CD4-positive, CD25-positive, alpha-beta regulatory T cell (primary cell): ENCODE measurements at places on chromosomes 5 and 9.

GRCh38 chr5:41157272-41157894 is 55.9 kb downstream of the C6 start:
- no peaks in the 10 kb centered on the region for H3K27me3 ChIP-seq
- H3K27ac ChIP-seq: no peak overlapping the region
- no peaks in the 10 kb centered on the region for H3K36me3 ChIP-seq
- no peak for DNase-seq
- H3K4me1 ChIP-seq: no peaks in the 10 kb centered on the region

GRCh38 chr5:57745700-57746651 is 263.4 kb upstream of the ACTBL2 start:
- DNase-seq: no peak
- no peaks in the 10 kb centered on the region for H3K4me1 ChIP-seq
- no peaks in the 10 kb centered on the region for H3K36me3 ChIP-seq
- no peak overlapping the region for H3K4me3 ChIP-seq

DNA sequence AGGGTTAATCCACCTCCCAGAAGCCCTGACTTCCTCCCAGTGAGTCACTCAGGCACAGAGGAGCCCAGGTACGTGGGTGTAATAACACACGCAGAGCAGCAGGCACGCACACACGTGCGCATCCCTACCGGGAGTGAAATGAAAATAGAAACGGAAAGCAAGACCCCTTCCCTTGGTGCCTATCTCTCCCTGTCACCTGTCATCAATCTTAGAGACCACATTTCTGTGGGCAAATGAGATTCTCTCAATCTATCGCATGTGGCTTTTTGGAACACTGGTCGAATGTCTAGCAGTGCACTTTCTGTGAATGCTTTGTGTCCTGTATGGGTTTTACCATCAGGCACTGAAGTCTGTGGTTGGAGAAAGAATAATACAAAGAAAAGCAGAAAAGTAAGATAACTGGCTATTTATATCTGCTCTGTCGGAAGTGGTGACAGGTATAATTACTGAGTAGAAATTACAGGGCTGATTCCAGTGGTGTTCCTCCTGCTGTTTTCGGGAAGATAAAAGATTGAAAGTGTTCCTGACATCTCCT is 137.7 kb upstream of the GRIA1 start:
- H3K4me3 ChIP-seq: peak overlapping the region; percentile 31
- H3K36me3 ChIP-seq: no peaks in the 10 kb centered on the region
- DNase-seq: peak; percentile 30
- H3K27me3 ChIP-seq: no peaks in the 10 kb centered on the region
- H3K27ac ChIP-seq: no peak overlapping the region

GRCh38 chr9:13396418-13396817 is 116.9 kb upstream of the MPDZ start:
- H3K4me1 ChIP-seq: no peaks in the 10 kb centered on the region
- H3K27me3 ChIP-seq: no peaks in the 10 kb centered on the region
- no peak overlapping the region for H3K4me3 ChIP-seq
- H3K36me3 ChIP-seq: no peaks in the 10 kb centered on the region

DNA sequence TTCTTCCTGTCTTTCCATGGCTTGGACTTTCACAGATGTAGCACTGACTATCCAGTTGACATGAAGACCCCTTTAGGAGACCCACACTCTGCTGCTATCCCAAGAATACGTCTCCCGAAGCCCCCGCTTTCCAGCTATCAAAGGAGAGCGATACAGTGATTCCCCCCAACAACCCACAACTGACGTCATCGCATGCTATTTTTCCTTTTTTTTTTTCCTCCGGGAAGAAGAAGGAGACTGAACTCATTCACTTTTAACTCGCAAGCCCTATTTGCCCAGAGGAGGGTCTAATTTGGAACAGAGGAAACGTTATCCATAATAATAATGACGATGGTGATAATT is 2.1 kb downstream of the PAPPA start:
- H3K4me3 ChIP-seq: no peak overlapping the region
- no peak overlapping the region for H3K27ac ChIP-seq
- peaks cover 32% of the 10 kb centered on the region for H3K27me3 ChIP-seq
- DNase-seq: no peak
- H3K36me3 ChIP-seq: no peaks in the 10 kb centered on the region
- H3K4me1 ChIP-seq: no peaks in the 10 kb centered on the region

- H3K36me3 ChIP-seq: peaks cover 64% of the 10 kb centered on the region
- peak overlapping the region; percentile 60 for H3K27ac ChIP-seq
- H3K4me1 ChIP-seq: peaks cover 43% of the 10 kb centered on the region
- DNase-seq: peak; percentile 65
Observed at GRCh38 chr5:172106511-172107356, 81.3 kb downstream of the STK10 start.

- H3K4me1 ChIP-seq: no peaks in the 10 kb centered on the region
- no peak for DNase-seq
- H3K27ac ChIP-seq: no peak overlapping the region
- H3K4me3 ChIP-seq: no peak overlapping the region
- H3K36me3 ChIP-seq: no peaks in the 10 kb centered on the region
- no peaks in the 10 kb centered on the region for H3K27me3 ChIP-seq
Observed at GRCh38 chr5:29930316-29930715, 1263.2 kb upstream of the CDH6 start.

DNA sequence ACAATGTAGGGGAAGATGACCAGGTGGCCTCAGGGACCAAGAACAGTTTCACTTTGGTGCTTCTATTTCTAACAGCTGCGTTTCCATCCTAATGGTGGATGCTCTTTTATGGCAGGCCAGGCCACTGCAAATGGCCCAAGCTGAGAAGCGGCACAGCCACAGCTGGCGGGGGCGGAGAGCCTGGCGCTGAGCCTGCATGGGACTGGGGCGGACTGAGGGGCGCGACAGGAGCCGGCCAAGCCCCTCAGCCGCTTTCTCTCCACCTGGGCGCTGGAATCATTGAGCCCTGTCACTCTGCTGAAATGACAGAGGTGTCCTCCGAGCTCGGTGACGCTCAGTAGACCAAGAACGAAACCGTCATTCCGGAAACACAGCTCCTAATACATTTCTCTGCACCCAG is 317.3 kb upstream of the PDE4D start:
- no peaks in the 10 kb centered on the region for H3K4me1 ChIP-seq
- DNase-seq: no peak

DNA sequence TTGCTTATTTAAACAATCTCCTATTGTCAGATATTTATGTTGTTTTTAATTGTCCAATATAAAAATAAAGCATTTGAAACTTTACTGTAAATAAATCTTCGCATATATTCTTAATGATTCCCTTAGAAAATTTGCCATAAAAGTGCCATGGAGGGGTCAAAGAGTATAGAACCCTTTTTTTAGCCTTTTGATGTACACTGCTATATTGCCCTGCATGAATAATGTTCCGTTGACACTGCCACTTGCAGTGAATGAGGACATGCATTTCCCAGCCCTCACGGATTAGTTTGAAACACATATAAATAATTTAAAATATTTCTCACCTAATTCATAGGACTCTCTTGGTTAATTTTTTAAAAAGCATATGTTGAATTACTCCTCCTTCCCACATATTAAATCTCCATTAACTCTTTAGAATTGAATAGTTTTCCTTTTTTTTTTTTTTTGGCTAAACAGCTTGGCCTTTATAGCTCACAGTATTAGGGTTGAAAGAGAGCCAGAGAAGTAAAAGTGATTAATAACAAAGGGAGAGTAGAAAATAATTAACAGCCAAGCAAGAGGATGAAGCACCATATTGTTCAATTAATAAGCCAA is 129.8 kb upstream of the SGCD start:
- H3K4me1 ChIP-seq: no peaks in the 10 kb centered on the region
- H3K4me3 ChIP-seq: no peak overlapping the region
- no peak for DNase-seq
- no peaks in the 10 kb centered on the region for H3K27me3 ChIP-seq

DNA sequence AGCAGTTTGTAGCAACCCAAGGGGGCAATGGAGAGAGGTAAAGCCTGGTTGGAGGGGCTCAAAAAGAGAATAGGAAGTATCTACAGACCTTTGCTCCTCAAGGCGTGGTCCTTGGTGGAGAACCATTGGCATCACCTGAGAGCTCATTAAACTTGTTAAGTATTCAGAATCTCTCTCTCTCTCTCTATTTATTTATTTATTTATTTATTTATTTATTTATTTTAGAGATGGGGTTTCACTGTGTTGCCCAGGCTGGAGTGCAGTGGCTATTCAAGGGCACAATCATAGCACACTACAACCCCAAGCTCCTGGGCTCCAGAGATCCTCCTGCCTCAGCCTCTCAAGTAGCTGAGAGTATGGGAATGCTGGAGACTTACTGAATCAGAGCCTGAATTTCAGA is 193.1 kb upstream of the ADCY2 start:
- no peak for DNase-seq
- H3K27me3 ChIP-seq: no peaks in the 10 kb centered on the region
- no peaks in the 10 kb centered on the region for H3K36me3 ChIP-seq
- H3K4me1 ChIP-seq: no peaks in the 10 kb centered on the region
- no peak overlapping the region for H3K4me3 ChIP-seq
- H3K27ac ChIP-seq: no peak overlapping the region

GRCh38 chr9:72262063-72262462 is 102.9 kb downstream of the ZFAND5 start:
- no peak overlapping the region for H3K27ac ChIP-seq
- no peak for DNase-seq
- H3K4me3 ChIP-seq: no peak overlapping the region
- H3K27me3 ChIP-seq: no peaks in the 10 kb centered on the region
- no peaks in the 10 kb centered on the region for H3K36me3 ChIP-seq

GRCh38 chr9:79660615-79661014 is 88.8 kb downstream of the TLE4 start:
- H3K4me1 ChIP-seq: no peaks in the 10 kb centered on the region
- no peak overlapping the region for H3K27ac ChIP-seq
- no peak for DNase-seq
- H3K36me3 ChIP-seq: peaks cover 11% of the 10 kb centered on the region
- no peaks in the 10 kb centered on the region for H3K27me3 ChIP-seq

DNA sequence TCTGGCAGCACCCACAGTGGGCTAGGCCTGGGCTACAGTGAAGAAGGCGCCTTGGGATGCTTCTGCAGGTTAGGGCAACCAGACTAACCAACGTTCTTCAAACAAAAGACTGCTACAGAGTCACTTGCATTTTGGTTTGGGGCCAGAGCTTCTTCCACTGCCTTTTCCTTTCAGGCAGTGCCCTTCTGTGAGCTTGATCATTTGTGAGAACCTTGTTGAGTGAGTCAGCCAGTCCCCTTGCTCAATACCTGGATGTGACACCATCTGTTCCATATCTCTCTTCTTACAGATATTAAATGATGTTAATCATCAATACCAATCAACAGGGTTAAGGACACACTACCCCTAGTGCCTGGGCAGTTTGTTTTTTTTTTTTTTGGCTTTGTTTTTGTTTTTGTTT is 46.5 kb upstream of the VDAC1 start:
- H3K4me3 ChIP-seq: no peak overlapping the region
- H3K27me3 ChIP-seq: no peaks in the 10 kb centered on the region
- H3K27ac ChIP-seq: no peak overlapping the region
- DNase-seq: no peak
- H3K36me3 ChIP-seq: no peaks in the 10 kb centered on the region

GRCh38 chr9:111649016-111649415 is 12.4 kb upstream of the GNG10 start:
- no peak overlapping the region for H3K4me3 ChIP-seq
- H3K27me3 ChIP-seq: no peaks in the 10 kb centered on the region
- H3K4me1 ChIP-seq: no peaks in the 10 kb centered on the region

- peaks cover 14% of the 10 kb centered on the region for H3K4me1 ChIP-seq
- no peaks in the 10 kb centered on the region for H3K36me3 ChIP-seq
- H3K27ac ChIP-seq: no peak overlapping the region
- H3K4me3 ChIP-seq: no peak overlapping the region
- DNase-seq: no peak
- no peaks in the 10 kb centered on the region for H3K27me3 ChIP-seq
Observed at GRCh38 chr9:37406603-37407401, 15.7 kb upstream of the GRHPR start.

DNA sequence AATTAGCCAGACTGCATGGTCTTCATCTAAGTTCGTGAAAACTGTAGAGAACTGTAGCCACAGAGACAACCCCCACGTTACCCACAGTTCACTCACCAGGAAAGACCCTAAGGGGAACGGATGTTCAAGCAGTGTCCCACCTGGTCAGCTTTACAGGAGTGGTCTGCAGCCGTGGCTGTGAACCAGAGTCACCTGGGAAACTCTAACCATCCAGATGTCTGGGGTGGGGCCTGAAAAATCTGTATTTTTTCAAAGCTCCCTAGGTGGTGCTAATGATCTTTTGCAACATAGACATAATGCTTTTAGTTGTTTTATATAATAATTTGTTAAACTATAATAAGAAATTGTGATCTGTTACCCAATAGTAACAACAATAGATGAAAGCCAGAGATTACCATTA is 47.7 kb upstream of the ANGPTL2 start:
- H3K27me3 ChIP-seq: no peaks in the 10 kb centered on the region
- no peaks in the 10 kb centered on the region for H3K4me1 ChIP-seq
- H3K4me3 ChIP-seq: no peak overlapping the region
- peaks cover 2% of the 10 kb centered on the region for H3K36me3 ChIP-seq
- no peak for DNase-seq

GRCh38 chr9:107614765-107615164 is 125.2 kb upstream of the KLF4 start:
- no peak overlapping the region for H3K27ac ChIP-seq
- no peak overlapping the region for H3K4me3 ChIP-seq
- H3K36me3 ChIP-seq: no peaks in the 10 kb centered on the region
- H3K4me1 ChIP-seq: no peaks in the 10 kb centered on the region
- DNase-seq: no peak
- no peaks in the 10 kb centered on the region for H3K27me3 ChIP-seq

- no peaks in the 10 kb centered on the region for H3K36me3 ChIP-seq
- H3K4me1 ChIP-seq: no peaks in the 10 kb centered on the region
- H3K27me3 ChIP-seq: no peaks in the 10 kb centered on the region
- DNase-seq: no peak
Observed at GRCh38 chr9:16545639-16546038, 324.8 kb downstream of the BNC2 start.

- H3K27me3 ChIP-seq: no peaks in the 10 kb centered on the region
- no peaks in the 10 kb centered on the region for H3K4me1 ChIP-seq
- no peak overlapping the region for H3K4me3 ChIP-seq
- no peak overlapping the region for H3K27ac ChIP-seq
- no peaks in the 10 kb centered on the region for H3K36me3 ChIP-seq
- DNase-seq: no peak
Observed at GRCh38 chr5:32935283-32935682, 224.2 kb downstream of the NPR3 start.

DNA sequence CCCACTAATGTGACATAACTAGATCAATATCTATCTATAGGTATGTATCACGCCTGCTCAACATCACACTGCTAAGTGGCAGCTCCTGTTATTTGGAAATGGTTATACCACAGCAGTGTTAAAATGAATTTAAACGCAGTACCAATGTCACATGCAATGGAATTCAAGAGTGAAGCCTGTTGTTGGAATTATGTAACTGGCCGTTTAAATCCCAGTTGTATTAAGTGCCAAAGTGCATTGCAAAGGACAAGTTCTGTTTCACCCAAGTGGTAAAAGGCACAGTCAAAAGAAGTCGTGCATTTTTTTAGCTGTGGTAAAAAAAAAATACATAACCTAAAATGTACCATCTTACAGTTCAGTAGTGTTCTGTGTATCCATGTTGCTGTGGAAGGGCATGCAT is 4.3 kb downstream of the NTRK2 start:
- no peak for DNase-seq
- no peaks in the 10 kb centered on the region for H3K36me3 ChIP-seq
- no peak overlapping the region for H3K27ac ChIP-seq
- H3K27me3 ChIP-seq: peaks cover 15% of the 10 kb centered on the region
- H3K4me1 ChIP-seq: peaks cover 3% of the 10 kb centered on the region

- no peak overlapping the region for H3K27ac ChIP-seq
- no peak for DNase-seq
- no peak overlapping the region for H3K4me3 ChIP-seq
- no peaks in the 10 kb centered on the region for H3K36me3 ChIP-seq
- H3K27me3 ChIP-seq: no peaks in the 10 kb centered on the region
Observed at GRCh38 chr5:160240350-160240749, 11.0 kb downstream of the FABP6 start.

GRCh38 chr5:76303921-76304320 is 99.2 kb upstream of the IQGAP2 start:
- H3K4me1 ChIP-seq: peaks cover 24% of the 10 kb centered on the region
- H3K27me3 ChIP-seq: no peaks in the 10 kb centered on the region
- no peaks in the 10 kb centered on the region for H3K36me3 ChIP-seq
- DNase-seq: peak; percentile 6
